ENCODE measurements at places on chromosomes 5 and 9.

GRCh38 chr5:124906339-124907097 lies 160.1 kb upstream of the ZNF608 start:
- DNase-seq = no peak

DNA sequence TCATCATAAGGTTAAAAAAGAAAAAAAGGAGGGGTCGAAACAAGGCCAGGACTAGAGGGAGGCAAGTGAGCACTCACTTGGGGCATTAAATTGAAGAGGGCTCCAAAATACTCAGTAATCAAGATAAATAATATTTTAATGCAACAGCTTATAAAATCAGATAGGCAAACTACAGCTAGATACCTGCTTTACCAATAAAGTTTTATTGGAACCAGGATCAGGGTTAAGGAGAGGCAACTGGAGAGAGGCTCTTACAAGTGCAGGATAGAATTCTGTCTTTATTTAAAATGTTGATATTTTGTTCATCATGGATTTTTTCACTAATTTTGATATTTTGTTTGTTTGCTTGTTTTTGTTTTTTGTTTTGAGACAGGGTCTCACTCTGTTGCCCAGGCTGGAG lies 30.3 kb upstream of the PURA start:
- no peak for DNase-seq

DNA sequence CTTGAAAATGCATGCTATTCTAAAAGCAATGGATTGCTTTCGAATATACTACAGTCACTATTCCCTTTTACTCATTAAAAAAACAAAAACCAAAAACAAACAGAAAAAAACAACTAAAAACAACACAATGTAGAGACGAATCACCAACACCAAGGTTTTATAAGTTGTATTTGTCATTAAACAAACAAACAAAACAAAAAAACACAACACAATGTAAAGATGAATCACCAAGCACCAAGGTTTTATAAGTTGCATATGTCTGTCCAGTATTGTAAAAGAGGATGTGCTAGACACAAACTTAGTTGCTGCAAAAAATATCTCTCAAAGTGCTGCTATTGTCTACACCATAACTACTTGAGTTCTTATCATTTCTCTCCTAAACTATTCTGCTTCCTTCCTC lies 1269.2 kb downstream of the EFNA5 start:
- no peak for DNase-seq

GRCh38 chr5:151580858-151581257 lies 10.3 kb downstream of the FAT2 start:
- DNase-seq = no peak

- DNase-seq = no peak
These were observed 232.8 kb downstream of the NR2F1-AS1 start for GRCh38 chr5:93348231-93348630.

Data from NCI-H1417 treated with DMSO at 0.1 percent for 48 hours (cell line).